Hepatocyte (in vitro differentiated cells): ENCODE measurements at places on chromosomes 12 and 14. TPM values are rescaled to one million over a fixed set of nuclear protein-coding genes. Genes with fewer than 3 reads are reported as not detected.

- no peak for DNase-seq
Observed at GRCh38 chr12:67826148-67826547, 163.1 kb upstream of the IFNG-AS1 start.

DNA sequence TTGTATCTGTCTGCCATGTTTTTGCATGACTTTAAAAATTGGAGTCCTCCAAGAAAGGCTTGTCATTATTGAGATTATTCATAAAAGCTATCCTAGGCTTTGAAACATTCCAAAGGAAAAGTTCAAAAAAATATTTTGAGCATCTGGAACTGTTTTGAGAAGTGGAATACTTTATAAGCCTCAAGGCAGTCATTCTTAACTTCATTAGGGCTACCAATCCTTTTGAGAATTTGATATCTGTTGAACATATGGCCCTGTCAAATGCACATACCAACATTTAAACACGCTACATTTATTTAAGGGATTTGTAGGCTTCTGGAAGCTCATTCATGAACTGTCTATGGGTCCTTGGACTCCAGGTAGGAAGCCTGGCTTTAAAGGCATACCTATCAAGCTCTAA lies 77.0 kb downstream of the TMEM117 start:
- DNase-seq = no peak

DNA sequence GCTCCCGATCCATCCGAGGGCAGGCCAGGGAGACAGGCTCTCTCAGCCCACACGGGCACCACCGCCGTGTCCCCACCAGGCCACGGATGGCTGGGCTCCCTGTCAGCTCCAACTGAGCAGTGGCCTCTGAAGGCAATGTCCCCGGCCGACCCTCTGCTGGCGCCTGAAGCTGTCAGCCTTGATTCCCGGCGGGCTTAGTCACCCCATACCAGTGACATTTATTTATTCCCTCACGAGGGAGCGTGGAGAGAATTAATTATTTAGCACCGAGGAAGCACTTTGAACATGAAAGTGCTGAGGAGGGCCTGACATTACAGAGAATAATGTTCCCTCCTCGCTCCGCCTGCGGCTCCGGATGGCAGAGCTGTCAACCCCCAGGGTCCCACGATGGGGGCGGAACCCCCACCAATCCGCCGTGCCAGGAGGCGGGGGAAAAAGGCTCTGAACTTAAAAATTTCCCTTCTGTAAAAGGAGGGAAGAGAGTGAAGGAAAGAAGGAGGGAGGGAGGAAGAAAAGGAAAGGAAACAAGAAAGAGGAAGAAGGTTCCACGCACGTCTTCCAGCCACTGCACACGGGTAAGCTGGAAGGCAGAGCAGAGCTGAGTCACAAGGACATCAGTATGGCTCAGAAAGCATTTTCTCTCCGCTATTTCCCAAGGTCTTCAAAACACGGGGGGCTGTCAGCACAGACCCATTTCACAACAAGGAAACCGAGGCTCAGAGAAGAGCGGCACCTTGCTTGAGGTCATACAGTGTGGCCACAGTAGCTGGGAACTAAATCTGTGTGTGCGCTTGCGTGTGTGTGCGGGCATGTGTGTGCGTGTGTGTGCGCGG lies 108.7 kb upstream of the NCOR2 start:
- DNase-seq = no peak

DNA sequence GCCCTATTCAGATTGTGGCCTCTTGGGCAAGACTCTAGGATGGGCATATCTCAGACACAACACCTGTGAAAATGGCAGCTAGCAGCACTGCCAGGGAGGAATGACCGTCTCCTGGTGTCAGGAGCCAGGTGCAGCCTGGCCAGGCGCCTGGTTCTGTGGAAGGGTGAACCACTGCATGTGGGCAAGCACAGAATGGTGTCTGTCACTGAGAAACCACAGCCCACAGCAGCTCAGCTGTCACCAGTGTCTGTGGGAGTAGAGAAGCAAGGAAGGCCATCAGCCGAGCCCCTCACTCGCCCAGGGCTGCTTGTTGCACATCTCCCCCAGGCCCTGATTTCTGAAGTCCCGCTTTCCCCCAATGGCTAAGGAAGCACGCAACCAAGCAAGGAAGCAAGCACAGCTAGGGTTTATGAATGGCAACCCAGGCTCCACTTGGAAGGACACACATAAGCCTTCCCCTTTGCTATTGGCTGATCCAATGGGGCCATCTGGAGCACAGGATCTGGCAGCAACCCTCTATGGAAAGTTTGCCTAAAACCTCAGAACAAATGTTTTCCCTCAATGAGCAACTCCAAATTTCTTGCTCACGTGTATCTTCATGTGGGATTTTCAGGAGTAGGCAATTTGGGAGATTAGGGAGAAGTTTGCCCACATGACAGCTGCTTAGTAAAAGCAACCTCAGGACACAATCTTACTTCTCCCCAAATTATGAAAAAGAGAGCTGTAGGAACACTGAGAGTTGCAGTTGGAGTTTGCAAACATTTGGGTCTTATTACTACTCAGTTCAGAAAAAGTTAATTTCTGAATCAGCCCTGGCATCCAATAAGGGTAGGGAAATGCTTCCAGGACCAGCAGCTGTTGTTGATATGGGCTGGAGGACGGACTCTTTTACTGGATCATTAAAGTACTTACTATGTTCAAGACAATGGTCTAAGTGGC lies 44.7 kb downstream of the GPHB5 start:
- no peak for DNase-seq

DNA sequence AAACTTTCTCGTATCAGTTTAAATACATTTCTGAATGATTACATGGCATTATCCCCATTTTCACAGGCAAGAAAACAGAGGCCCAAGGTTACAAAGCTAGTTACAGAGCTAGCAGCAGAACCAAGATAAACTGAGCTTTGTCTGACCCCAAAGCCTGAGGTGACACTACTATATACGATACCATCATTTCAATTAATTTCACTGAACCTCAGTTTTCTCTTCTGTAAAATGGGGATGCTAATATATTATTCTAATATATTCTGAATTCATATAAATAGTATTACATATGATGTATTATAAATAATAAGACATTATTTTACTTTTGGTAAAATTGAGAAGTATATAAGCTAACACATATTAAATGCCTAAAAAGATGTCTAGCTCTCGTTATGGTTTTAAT lies 143.3 kb downstream of the NRXN3 start:
- DNase-seq = no peak

DNA sequence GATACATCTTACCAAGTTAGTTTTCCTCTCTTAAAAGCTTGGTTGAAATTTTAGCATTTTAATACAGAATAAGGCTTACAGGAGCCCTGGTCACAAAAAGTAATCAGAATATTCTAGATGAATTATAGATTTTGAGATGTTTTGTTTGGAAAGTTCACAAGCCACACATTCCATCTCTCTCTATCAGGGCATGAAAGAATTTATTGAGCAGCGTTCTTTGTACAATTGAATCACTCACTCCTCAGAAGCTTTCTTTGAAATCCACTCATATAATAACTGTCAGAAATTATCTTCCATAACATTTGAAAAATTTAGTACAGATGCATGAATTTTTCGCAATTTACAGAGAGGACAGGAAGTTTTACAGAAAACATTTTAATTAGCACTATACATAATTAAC lies 938.6 kb upstream of the MDGA2 start:
- no peak for DNase-seq

DNA sequence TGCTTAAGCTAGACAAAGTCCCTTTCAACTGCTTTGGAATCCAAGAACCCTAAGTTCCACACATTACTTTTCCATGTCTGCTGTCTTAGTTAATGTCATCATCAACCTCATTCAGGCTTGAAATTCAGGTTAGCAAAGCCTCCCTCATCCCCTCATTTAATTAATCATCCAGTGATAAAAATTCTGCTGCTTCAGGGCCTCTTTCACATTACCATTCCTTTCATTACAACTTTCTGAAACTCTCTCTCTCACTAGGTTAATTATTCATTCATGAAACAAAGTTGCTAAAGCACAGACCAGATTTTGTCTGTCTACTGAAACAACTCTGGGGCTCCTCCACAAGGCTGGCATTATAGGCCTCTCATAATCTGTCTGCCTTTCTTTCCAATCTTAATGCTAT lies 9.4 kb upstream of the VTI1B start:
- no peak for DNase-seq

DNA sequence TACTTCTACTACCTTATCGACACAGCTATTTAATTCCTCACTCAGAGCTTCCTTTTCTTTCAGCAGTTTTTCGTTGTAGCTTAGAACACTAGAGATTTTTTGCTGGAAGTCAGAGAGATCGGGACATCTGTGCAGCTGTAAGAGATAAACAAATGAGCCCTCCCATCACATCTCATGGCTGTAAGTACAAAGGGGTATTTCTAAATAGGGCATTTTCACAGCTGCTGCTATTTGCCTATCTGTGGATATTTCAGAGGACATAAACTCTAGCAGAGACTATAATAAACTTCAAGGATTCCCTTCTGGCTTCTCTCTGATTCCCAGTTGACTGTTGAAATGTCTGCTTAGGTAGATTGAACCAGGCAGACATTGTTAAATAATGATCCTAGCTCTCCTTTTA lies 76.1 kb upstream of the SAV1 start:
- DNase-seq = no peak

DNA sequence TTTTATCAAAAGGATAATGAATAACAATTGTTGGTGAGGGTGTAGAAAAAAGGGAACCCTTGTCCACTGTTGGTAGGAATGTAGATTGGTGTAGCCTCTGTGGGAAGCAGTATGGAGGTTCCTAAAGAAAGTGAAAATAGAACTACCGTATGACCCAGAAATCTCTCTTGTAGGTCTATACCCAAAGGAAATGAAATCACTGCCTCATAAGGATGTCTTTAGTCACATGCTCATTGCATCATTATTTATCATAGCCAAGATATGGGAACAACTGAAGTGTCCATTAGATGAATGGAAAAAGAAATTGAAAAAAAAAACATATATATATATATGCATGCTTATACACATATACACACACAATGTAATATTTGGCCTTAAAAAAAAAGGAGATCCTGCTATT lies 158.8 kb upstream of the NPAS3 start:
- no peak for DNase-seq

DNA sequence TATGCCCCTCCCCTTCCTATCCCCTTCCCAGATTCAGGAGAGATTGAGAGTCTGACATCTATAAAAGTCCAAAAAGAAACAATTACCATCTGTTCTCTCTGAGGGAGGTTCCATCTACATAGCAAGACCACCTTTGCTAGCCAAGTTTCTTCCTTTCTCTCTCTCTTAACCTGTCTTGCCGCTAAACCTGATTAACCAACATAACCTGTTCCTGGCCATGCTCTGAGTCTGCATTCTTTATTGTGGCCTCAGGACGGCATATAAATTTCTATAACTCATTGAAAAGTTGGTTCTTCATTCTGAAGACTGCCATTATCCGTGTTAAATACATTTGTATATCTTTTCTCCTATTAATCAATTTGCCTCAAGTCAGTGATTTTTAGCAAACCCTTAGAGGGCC lies 594.0 kb downstream of the KCNH5 start:
- no peak for DNase-seq

- DNase-seq = no peak
Observed at GRCh38 chr12:3947781-3948180, 74.6 kb upstream of the PARP11 start.

GRCh38 chr12:29794862-29795261 lies 11.1 kb upstream of the TMTC1 start:
- DNase-seq = no peak

- no peak for DNase-seq
Observed at GRCh38 chr14:50319293-50319692, 7.2 kb downstream of the DMAC2L start.

GRCh38 chr14:21258889-21259787 lies 10.1 kb downstream of the HNRNPC start:
- no peak for DNase-seq

- DNase-seq = no peak
Observed at GRCh38 chr12:71970031-71970430, 31.4 kb downstream of the TPH2 start.

DNA sequence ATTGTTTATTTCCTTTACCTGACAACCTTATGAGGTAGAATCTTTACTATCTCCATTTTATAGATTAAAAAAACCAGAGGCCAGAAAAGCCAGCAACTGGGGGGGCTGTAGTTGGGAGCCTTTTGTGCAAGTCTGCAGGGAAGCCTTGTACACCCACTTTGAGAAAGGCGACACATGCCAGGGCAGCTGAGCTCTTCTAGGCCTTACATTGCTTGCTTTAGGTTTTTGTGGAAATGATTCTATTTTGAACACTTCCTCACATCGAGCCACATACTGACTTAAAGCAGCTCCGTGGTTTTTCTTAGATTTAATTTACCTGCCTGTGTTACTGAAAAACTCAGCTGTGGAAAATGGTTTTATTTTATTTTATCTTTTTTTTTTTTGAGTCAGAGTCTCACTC lies 34.6 kb downstream of the EP400 start:
- no peak for DNase-seq

The PIWIL1 gene
- not detected in 2 replicates for total RNA-seq

The SLCO1B1 gene
- 25.4 and 33.4 TPM in 2 replicates for total RNA-seq

The OR10A7 gene
- not detected in 2 replicates for total RNA-seq

The RNASE3 gene
- 1.4 TPM in 1 of 2 replicates, not detected in the other for total RNA-seq

The DHRS2 gene
- total RNA-seq = 10.4 and 13.2 TPM in 2 replicates

The RFX4 gene
- not detected in 2 replicates for total RNA-seq

The PPFIA2 gene
- total RNA-seq = 1.2 and 7.9 TPM in 2 replicates

The CCDC198 gene
- 21.8 and 34.5 TPM in 2 replicates for total RNA-seq

The NTN4 gene
- 33.5 and 37.0 TPM in 2 replicates for total RNA-seq

The BTBD6 gene
- total RNA-seq = 39.6 and 42.2 TPM in 2 replicates
